MV-4-11 (cell line): ENCODE measurements at places on chromosomes 6 and 20.
A peak's percentile ranks its signal among the peaks of the same experiment; 100 is the strongest.

DNA sequence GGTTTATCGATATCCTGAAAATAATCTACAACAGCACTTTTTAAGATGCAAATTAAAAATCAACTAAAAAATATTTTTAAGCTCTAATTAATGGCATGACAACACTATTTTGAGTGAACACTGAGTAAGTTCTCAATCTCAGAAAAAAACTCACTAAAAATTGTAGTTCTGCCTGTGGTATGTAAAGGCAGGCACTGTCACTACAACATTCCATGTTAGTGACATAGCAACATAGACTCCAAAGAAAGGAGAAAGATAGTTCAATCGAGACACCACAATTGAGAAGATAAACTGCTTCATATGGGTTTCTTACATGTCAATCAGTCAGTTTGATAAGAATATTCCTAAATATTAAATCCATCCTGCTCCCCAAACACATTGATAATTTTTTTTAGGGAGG lies 38.0 kb downstream of the COL12A1 start:
- DNase-seq, result no peak

- DNase-seq, result peak; percentile 86
Observed at GRCh38 chr6:45712786-45713185, 302.9 kb downstream of the CLIC5 start.

- DNase-seq, result no peak
Observed at GRCh38 chr20:9068841-9069663, at the start of gene PLCB4. PLCB4 (plus strand) TSS chr20:9069087; CDS start chr20:9307815, 238,728 bp downstream.

DNA sequence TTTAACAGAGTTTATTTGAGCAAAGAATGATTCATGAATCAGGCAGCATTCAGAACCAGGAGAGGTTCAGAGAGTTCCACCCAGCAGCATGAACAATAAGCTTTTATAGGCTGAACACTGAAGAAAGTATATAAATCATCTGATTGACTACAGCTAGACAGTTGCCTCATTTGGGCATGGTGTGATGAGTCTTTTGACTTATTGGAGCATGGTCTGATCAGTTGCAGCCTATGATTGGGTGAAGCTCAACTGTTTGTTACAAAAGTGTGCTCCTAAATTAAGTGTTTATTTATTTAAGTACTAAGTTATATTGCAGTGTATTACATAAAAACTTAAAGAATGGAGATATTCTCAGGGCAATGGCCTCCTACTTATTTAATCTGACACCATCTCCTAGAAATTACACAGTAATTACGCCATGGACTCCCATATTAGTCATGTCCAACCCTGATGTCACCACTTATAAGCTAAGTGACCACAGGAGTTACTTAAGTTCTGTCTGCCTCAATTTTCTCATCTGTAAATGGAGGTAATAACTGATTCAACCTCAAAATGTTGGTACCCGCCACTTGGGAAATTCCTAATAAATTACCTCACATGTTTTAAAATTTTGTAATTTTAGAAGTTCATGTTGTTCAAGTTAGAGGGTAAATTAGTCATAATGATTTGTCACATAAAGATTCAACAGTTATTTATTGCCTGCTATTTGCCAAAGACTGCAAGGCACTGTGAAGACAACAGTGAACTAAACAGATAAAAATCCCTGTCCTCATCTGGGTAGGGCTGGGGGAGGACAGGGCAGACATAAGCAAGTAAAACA lies 15.2 kb upstream of the ROS1 start:
- no peak for DNase-seq

DNA sequence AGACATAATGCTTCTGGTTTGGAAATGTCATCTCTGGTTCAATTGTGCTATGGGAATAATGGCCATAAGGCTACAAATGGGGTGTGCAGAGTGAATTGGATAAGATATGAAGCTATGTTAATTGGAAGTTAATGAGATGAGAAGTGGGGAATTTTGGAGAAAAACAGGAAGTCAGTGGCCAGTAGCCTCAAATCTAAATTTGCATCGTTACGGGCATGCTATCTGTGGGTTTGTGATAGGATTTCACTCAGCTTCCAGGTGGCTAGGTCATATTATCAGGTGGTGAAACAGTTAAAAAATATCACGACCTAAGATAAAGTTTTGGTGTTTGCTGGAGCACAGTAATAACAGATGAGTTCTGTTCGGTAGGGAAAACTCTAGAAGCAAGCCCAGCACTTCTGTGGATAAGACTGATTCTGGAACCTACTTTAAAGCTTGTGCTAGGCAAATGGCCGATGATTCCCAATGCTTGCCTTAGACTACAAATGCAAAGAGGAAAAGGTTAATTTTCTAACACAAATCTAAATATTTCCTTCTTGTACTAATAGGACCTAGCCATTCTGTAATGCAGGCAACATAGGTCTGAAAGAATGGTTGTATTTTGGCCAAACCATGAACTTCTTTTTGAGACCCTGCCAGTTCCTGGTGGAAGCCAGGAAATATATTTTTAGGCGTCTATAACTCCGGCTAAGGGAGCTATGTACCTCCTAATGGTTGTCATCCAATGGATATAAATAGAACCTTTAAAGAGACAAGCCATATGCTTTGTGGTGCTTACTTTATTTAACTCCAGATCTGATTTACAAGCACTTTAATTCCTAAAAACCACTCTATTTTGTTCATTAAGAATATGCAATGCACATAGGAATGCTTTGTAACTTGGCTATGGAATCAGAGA lies 111.0 kb downstream of the PLCB1 start:
- DNase-seq, result no peak

- DNase-seq, result no peak
Observed at GRCh38 chr20:51487565-51488268, 54.8 kb downstream of the NFATC2 start.

DNA sequence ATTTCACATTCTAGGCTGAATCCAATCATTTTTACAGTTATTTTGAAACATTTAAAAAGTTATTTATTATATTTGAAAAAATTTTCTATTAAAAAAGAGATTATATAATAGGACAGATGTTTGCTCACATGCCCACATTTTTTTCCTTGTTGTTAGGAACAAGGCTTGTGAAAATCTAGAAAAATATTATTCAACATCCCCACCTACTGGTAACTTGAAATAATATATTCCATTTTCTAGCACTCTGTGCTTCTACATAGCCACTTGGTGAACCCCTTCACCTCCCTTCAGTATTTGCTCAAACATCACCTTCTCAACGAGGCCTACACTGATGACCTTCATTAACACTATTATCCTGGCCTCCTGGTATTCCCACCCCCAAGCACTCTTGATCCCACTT lies 18.3 kb upstream of the GPRC6A start:
- DNase-seq, result peak; percentile 50

DNA sequence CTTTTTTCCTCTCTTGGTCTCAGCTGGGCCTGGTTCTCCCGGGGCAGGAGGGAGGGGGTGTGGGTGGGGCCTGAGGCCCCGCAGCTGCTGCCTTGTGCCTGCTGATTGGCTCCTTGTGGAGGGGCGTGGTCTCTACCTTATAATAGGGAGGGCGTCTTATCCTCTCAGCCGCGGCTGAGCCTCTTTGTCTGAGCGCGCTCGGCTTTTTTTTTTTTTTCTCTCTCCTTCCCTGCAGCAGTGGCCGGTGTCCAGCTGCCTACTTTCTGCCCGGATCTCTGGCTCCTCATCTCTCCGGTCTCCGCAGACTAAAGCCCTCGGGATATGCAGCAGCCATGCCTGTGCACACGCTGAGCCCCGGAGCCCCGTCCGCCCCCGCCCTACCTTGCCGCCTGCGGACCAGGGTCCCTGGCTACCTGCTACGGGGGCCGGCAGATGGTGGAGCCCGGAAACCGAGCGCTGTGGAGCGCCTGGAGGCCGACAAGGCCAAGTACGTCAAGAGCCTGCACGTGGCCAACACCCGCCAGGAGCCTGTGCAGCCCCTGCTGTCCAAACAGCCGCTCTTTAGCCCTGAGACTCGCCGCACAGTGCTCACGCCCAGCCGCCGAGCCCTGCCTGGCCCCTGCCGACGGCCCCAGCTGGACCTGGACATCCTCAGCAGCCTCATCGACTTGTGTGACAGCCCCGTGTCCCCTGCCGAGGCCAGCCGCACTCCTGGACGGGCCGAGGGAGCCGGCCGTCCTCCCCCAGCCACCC lies 11.1 kb downstream of the FAM110A start:
- peak; percentile 83 for DNase-seq

- DNase-seq, result no peak
Observed at GRCh38 chr6:68704485-68704884, 69.4 kb downstream of the ADGRB3 start.

DNA sequence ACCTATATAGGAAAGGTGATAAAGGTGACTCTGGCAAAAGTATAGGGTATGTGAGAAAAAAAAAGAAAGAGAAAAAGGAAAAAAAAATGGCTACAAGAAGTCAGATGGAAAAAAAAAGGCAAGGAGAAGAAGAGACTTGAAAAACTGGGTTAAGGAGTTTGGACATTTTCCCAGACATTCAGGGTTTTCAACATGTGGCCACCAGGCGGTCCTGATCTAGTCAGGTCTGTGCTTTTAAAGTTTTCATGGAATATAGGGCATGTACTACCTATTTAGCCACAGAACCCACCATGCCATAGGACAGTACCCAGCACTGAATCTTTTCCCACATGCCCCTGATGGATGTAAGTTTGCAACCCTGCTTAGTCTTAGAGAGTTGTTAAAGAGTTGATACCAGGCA lies 433.7 kb downstream of the MAFB start:
- DNase-seq, result no peak

- no peak for DNase-seq
Observed at GRCh38 chr6:154864066-154864430, 130.8 kb downstream of the SCAF8 start.

GRCh38 chr20:59161721-59162120 lies 1.9 kb upstream of the ZNF831 start:
- DNase-seq, result no peak

DNA sequence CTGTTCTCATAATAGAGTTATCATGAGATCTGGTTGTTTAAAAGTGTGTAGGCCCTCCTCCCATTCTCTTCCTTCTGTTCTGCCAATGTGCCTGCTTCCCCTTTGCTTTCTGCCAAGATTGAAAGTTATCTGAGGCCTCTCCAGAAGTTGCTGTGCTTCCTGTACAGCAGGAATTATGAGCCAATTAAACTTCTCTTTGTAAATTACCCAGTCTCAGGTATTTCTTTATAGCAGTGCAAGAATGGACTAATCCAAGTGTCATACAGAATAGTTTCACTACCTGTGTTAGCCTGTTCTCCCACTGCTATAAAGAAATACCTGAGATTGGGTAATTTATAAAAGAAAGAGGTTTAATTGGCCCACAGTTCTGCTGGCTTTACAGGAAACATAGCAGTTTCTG lies 100.0 kb downstream of the CD24 start:
- DNase-seq, result no peak

GRCh38 chr6:93177438-93177837 lies 241.9 kb downstream of the EPHA7 start:
- DNase-seq, result peak; percentile 44

DNA sequence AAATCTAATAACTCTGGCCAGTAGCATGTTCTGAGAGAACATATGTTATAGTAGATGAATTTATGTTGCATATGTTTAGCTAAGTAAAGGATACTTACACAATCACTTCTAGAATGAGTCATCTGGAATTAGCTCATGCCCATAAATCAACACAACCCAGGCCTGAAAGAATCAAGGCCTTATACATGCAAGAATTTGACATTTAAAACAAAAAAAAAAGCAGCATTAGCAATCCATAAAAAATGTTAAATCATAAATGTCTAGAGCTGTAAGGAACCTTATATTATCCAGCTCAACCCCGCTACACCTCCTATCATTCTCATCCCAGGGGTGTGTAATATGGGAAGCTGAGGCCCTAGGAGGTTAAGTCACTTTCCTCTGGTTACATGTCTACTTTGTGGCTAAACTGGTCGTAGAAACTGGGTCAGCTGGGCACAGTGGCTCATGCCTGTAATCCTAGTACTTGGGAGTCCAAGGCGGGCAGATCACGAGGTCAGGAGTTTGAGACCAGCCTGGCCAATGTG lies 105.2 kb upstream of the CARMIL1 start:
- peak; percentile 97 for DNase-seq

GRCh38 chr6:1701668-1702353 lies 92.1 kb downstream of the FOXC1 start:
- no peak for DNase-seq

GRCh38 chr6:161434350-161434749 lies 160.5 kb upstream of the AGPAT4 start:
- DNase-seq, result no peak

DNA sequence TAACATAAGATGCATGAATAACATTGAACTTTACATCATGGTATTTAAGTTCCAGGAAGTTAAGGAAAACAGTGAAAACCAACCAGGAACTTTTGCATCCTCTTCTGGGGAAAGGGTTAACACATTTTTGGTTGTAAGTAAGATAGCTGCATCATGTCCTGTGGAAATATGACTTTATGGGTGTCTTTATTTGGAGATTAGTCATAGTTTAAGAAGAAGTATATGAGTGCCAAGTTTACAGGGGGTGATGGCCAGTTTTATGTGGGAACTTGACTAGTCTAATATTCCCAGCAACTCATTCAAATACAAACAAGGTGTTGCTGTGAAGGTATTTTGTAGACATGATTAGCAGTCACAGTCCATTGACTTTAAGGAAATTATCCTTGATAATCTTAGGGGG lies 78.0 kb downstream of the PDE10A start:
- DNase-seq, result no peak

DNA sequence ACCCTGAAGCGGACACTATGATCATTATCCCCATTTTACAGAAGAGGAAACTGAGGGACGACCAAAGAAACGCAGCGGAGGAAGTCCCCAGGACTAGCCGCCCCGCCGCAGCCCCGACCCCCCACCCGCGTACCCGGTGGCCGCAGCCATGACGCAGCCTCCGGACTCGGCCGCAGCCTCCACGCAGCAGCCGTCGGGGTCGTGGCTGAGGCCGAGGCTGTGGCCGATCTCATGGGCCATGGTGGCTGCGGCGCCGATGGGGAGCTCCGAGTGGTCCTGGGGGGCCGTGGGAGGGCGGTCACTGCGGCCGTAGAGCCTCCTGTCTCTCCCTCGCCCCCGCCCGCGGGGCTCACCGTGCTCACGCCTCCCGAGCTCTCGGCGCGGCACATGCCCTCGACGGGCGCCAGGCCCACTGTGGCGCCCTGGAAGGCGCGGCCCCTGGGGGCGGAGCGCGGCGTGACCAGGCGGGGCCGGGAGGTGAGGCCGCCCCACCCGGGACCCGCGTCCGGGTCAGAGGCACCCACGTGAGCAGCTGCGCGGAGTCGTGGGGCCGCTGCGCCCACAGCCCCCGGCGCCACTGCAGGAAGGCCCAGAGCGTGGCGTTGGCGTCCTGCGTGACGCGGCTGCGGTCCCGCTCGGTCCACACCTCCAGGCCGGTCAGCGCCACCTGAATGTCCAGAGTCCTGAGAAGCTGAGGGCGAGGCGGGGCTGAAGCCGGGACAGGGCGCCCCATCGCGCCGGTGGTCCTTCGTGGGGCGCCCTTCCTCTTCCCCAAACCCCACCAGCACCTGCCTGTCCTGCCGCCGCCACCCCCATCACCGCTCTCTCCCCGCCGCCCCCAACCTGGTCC lies 8.4 kb downstream of the ADAM33 start:
- DNase-seq, result no peak

DNA sequence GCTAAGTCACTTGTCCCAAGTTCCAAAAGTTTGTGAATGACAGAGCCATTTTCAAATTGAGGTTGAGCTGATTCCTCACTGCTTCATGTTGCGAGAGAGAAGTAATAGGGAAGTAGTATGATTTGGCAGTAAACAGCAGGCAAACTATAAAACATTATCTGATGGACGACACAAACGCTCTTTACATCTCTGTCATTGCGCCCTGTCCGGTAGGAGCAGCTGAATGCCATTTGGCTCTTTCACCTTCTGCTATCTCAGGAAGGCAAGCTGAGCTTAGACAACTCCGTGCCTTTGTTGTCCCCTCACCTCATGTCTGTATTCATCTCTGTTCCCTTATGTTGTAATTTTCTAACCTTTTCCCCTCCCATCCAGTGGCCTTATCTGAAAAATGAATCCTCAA lies 440.7 kb upstream of the FLRT3 start:
- DNase-seq, result no peak
